Stimulated activated CD8-positive, alpha-beta memory T cell treated with anti-CD3 and anti-CD28 coated beads, Interleukin-4, amount 100 ng/mL, for 1 hour (primary cell): ENCODE measurements at places on chromosomes 2 and 18.

GRCh38 chr18:58148954-58149471, 105.0 kb downstream of the NEDD4L start:
- no peak for DNase-seq

GRCh38 chr2:105473011-105473410, 74.2 kb upstream of the FHL2 start:
- DNase-seq = no peak

GRCh38 chr2:32330136-32330535, 26.7 kb upstream of the BIRC6 start:
- no peak for DNase-seq

DNA sequence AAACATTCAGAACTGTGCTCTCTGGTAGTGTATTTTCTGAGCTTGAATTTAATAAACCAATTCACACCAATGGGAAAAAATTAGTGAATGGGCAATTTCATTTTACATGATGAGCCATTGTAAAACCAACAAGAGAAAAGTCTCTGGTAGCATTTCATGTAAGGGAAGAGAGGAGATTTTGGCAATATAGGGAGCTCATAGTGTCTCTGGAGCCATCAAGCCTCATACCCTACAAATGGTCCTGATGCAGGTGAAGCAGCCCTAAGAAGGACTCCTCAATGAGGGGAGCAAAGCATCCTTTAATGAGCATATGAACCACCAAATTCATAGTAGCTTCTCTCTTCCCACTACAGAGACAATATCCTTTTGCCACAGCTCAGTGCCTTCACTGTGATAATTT, 373.0 kb downstream of the RIT2 start:
- DNase-seq = no peak

DNA sequence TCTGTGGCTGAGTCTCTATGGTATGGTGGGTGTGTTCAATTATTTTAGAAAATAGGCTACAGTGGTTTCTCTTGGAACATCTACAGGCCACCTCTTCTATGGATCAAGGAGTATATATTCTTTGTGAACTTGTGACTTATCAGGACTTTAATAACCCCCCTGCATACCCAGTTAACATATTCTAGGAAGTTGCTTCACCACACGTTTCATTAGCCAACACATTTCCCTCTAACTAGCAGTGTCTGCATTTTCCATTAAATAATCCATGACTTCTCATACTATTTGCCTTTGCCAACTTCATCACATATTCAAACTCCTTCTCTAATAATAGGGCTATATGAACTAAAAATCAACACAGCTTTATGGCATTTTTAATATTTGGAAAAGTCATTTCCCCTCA, 187.6 kb upstream of the ARL4C start:
- DNase-seq = no peak

- DNase-seq = no peak
Measured at GRCh38 chr2:43478412-43479086, 117.3 kb downstream of the THADA start.

GRCh38 chr2:48560546-48561209, 30.7 kb downstream of the STON1 start:
- DNase-seq = no peak

- DNase-seq = no peak
Measured at GRCh38 chr2:10768063-10768507, 44.5 kb downstream of the PDIA6 start.

DNA sequence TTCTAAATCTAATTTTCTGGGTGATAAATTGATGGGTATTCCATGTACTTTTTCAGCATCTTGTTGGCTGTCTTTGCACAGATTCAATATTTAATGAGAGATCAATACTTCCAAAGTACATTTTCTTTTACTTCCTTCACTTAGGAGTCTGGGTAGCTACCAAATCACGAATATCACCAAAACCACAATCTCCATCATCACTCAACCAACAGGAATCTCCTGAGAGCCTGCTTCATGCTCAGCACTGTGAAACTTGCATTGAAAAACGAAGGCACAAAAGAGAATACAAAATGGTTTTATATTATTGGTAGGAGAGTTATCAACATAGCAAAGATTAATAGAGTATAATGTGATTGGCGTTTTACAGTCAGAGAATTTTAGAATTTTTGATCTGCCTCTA, 261.5 kb upstream of the DSEL start:
- DNase-seq = no peak

DNA sequence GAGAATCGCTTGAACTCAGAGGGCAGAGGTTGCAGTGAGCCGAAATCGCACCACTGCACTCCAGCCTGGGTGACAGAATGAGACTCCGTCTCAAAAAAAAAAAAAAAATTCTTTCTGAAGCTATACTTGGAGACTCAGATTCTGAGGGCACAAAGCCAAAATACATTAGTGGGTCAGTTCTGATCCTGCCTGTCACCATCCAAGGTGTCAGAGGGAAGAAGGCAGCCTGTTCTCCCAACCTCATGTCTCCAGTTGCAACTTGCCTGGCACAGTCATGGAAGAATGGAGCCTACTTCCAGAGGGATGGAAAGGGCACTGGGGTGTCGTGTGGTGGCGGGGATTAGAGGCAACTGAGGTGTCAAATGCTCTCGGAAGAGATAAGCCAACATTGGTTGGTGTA, 104.8 kb upstream of the GATA6 start:
- no peak for DNase-seq

DNA sequence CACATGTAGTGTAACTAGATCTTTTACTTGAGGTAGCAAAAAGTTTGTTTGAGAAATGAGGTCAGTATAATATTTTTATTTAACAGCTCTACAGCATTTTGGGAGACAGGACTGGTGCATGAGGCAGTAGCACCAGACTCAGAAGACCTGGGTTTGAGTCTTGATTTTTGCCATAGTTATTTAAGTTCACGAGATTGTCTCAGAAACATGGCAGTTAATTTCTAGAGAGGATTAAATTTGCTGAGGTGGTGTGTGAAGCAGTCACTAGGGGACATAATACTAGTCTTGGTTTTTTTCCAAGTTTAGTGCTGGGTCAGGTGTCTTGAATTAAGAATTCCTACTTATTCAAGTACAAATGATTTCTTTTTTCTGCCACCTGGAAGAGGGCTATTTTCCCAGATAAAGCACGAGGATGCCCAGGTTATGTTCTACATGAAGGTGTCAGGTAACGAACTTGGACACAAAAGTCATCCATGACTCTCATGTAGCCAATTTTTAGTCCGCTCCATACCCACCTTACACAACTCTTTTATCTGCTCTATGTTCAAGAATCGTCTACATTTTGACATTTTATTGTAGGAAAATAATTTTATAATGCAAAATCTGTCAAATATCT, 1.4 kb downstream of the MARCHF7 start:
- DNase-seq = no peak

- DNase-seq = no peak
Measured at GRCh38 chr2:230829959-230830358, 34.8 kb upstream of the ITM2C start.

- no peak for DNase-seq
Measured at GRCh38 chr2:226860087-226860486, 24.2 kb downstream of the RHBDD1 start.

DNA sequence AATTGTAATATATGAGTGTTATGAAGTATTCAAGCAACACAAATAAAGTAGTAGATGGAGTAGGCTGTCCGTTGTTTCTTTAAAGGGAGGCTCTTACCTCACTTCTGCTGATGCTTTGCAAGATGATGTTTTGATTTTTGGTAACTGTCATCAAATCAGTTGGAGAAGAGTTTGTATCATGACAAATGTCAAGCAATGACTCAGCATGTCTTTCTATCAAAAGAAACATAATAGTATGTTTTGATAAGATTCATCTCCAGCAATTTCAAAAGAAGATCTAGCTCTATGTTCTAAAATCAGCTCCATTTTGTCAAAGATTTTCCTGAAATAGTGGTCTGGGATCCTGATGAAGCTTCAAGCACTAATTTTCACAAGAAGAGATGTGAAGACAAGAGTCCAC, 25.6 kb downstream of the MAP3K19 start:
- DNase-seq = no peak
